ENCODE measurements at places on chromosomes 7 and 10.

- DNase-seq = no peak
Measured at GRCh38 chr10:78894089-78894840, 174.5 kb upstream of the ZMIZ1 start.

GRCh38 chr7:4814433-4814832 is 39.0 kb downstream of the AP5Z1 start:
- no peak for DNase-seq

DNA sequence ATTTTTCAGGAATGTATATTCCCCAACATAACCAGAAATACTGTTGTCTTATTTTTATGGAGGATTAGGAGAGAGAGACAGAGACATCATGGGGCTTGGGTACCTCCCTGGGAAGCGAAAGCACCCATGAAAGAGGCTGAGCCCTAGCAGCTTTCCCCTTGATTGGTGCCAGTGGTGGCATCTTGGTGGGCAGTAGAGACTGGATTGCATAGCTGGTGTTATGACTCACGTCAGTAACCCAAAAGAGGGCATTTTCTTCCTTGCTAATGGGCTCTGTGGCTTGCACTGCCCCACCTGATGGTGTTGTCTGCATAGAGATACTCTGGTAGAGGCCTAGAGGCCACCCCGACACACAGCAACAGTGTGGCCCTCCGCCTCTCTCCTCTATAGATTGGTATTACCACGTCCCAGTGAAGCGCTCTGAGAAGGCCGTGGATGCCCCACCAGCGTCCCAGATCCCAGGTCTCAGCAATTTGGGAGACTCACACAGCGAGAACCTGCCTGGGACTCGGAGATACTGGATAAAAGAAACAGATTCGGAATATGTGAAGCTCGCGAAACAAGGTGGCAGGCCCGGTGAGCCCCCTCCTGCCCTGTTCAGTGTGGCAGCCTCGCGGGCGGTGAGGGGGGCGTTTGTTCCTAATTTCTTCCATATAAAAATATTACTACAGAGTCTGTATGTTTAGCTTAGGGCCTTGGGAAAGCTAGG is 5.8 kb downstream of the C7orf57 start:
- no peak for DNase-seq

DNA sequence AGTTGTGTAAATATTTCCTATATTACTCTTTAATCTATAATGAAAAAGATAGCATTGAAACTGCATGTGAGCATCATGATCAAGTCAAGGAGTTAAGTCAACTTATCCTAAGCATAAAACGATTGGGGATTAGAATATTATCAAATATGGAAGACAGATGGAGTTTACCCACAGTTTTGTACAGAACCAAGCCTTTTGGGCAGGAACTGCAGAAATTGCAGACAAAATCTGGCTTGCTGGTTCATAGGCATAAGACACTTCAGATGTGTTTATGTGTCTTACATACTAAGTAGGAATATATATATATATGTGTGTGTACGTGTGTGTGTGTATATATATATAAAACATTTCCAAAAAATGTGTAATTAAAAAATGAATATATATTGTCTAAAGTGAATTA is 375.4 kb upstream of the TPK1 start:
- DNase-seq = no peak

GRCh38 chr7:158733775-158734494 is 29.3 kb upstream of the NCAPG2 start:
- no peak for DNase-seq

- DNase-seq = peak; percentile 47
Measured at GRCh38 chr7:131327049-131327625, 539 bp upstream of the MKLN1 start.

GRCh38 chr10:62813453-62813852 is 2.7 kb downstream of the EGR2 start:
- DNase-seq = no peak

- no peak for DNase-seq
Measured at GRCh38 chr10:113278221-113278620, 274.6 kb upstream of the HABP2 start.

DNA sequence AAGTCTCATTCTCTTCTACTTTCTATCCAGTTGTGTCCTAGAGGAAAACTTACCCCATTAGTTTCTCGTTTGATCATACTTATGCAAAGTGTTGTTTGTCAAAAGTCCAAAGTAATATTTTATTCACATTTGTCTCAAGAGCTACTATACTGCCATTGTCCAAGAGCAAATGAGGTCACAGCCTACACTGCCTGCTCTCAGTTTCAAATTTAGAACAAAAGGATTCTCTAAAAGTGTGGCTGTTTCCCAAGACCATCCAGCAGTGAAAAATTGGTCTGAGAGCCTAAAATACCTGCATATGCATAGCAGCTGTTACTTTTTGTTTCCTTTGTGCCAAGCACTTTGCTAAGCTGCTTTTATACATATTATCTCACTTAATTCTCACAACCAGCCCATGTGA is 439.5 kb upstream of the NFE2L3 start:
- DNase-seq = no peak

DNA sequence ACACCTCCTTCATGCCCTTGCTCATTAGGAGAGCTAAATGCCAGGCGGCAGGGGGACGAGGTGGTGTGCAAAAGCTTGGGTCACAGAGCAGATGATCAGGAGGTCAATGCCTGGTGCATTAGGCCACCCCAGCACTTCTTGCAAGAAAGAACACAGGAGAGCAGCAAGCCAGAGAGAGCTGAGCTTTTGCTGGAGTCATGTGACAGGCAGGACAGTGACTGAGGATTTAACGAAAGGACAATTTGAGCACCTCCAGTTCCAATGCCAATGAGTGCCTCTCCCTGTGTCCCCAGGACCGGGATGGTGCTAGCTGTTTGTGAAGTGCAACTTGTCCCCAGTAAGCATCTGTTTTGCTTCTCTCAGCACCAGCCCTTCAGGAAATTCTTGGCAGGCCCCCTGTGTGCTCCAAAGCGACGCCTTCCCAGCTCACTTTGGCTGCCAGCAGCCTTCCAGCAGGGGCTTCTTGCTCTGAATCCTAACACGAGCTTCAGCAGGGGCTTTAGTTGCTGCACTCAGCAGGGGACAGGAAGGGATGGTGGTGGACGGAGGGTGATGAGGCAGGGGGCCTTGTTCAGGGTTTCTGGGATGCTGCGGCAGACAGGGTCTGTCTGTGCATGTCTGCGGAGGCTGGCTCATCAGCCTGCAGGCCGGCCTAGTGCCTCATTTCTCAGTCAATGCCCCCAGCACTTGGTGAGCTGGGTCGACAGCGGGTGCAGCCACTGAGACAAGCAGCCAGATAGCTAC is 368.1 kb downstream of the RPS24 start:
- DNase-seq = no peak

DNA sequence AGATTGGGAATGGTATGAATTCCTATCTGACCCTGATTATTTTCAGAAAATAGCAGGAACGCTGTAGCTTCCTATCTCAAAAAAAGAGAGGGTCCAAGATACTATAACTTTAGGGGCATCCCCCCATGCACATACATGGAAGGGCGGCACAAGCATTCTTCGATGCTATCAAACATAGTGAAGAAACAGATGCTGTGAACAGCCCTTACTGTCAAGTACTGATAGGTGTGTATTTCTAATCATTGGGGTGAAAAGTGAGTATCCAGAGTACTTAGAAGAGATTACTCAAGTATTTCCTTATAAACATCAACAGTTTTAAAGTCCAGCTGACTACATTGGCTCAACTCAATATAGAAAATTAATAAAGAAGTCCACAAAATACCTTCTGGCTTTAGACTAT is 17.0 kb upstream of the NUP42 start:
- DNase-seq = no peak

- no peak for DNase-seq
Measured at GRCh38 chr7:98534493-98534892, 82.6 kb upstream of the NPTX2 start.

- DNase-seq = no peak
Measured at GRCh38 chr10:34305189-34305588, 509.9 kb downstream of the PARD3 start.

DNA sequence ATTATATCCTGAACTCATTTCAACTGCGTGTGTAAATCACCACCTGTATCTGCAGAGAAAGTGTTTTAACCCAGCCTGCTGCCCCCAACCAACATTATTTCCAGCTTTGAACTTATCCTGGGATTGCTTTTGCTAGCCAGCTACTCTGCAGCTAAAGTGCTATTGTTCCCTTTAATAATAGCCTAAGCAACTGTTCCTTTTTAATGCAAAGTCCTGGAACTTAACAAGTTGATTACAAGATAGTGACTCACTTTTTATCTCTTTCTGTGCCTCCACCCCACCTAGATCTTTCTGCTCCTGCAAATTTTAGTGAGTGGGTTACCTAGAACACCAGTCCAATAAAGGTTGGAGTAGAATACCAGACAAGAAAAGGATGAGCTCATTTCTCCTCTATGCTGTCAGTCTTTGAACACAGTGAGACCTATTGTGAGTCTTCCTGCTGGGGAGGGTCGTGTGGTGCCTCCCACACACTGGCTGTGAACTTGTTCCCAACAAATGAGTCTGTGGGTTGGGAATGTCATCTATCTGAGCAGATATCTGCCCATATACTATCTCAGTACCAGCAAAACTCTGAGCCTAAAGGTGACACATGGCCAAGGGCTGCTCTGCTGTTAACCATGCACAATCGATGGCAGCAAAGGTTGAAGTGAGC is 137.7 kb downstream of the FAM204A start:
- no peak for DNase-seq

- DNase-seq = no peak
Measured at GRCh38 chr10:132480356-132480755, 57.2 kb upstream of the INPP5A start.

DNA sequence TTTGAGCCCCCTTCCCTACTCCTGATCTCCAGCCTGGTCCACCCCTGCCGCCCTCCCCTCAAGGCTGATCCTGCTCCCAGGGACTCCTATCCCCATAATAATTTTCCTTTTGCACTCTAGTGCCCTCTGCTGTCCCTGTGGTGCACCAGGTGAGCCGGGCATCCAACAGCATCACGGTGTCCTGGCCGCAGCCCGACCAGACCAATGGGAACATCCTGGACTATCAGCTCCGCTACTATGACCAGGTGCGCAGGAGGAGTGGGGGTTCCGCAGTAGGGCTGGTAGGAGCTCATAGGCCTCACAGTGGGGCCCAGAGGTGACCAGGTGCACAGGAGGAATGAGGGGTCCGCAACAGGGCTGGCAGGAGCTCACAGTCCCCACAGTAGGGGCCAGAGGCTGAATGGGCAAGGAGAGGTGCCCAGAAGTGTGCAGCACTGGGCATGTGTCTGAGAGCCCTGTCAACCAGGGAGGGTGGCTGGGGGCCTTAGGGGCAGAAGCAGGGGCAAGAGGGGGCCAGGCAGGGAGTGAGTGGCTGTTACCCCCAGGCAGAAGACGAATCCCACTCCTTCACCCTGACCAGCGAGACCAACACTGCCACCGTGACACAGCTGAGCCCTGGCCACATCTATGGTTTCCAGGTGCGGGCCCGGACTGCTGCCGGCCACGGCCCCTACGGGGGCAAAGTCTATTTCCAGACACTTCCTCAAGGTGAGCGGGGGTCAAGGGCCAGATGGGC is 11.7 kb downstream of the EPHB6 start:
- peak; percentile 23 for DNase-seq

DNA sequence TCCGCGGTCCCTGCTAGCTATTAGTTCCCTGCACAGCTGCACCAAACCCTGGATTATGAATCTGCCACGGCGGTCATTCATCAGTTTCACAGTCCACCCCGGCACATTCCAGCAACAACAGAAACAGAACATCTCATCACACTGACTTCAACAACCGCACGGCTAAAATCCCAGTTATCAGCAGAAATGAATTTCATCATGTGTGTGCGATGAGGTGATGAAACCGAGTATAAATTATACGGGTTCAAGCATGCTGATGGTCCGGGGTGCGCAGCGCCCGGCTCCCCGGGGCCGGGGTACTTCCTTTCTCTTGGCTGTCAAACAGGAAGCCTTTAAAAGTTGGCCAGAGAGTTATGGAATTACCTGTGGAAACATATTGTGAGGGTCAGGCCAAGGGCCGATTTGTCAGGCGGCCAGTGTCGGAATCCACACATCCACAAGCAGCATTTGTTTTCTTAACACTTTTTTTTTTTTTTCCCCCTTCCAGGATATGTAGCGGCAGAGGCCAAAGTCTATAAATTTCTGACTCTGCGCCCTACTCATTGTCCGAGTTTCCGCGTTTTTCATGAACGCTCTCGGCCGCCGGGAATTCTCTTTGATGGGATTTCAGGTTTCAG is 420.9 kb upstream of the MGMT start:
- DNase-seq = no peak

GRCh38 chr7:150439967-150440366 is 10.5 kb upstream of the GIMAP8 start:
- DNase-seq = no peak

GRCh38 chr7:135204341-135204749 is 7.0 kb downstream of the WDR91 start:
- DNase-seq = no peak

GRCh38 chr7:104983578-104984539 is 30.1 kb upstream of the KMT2E start:
- DNase-seq = peak; percentile 88

- no peak for DNase-seq
Measured at GRCh38 chr7:113752289-113752688, 166.5 kb downstream of the PPP1R3A start.

- DNase-seq = no peak
Measured at GRCh38 chr10:46216836-46217751, 69.7 kb upstream of the ANTXRL start.

- no peak for DNase-seq
Measured at GRCh38 chr10:91536111-91536510, 96.8 kb downstream of the PPP1R3C start.

DNA sequence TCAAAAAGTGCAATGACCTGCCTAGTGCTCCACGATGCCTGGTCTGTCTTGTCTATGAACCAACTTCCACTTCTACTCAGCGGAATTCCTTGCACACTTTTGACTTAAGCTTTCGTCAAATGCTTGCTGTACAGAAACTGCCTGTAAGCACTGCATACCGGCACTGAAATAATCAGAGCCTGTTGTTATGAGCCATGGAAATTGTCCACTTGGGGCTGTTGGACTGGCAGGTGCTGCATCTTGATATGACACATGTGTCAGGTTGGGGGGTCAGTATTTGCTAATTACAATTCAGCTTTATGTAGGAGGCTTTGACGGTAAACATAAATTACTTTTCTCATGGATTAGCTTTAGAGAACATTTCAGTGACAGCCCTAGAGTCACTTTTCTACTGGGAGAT is 32.0 kb upstream of the KLF6 start:
- DNase-seq = no peak

DNA sequence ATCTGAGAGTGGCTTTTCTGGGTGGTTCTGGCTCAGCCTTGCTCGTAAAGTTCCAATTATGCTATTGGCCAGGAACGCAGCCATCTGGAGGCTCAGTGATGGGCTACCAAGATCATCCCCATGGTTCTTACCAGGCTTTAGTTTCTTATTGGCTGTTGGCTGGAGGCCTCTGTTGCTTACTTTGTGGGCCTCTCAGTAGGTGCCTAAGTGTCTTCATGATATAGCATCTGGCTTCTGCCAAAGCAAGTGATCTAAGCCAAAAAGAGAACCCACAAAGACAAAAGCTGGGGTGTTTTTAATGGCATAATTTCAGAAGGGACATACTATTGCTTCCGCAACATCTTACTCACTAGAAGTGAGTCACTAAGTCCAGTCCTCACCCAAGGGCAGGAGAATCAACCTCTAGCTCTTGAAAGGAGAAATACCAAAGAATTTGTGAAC is 132.0 kb upstream of the MDFIC start:
- DNase-seq = no peak
